Caudate nucleus (tissue), 63 donors: ENCODE measurements at places on chromosomes 7 and 10.

- no peak for DNase-seq
These were observed 17.0 kb downstream of the AGK start for GRCh38 chr7:141568227-141568626.

DNA sequence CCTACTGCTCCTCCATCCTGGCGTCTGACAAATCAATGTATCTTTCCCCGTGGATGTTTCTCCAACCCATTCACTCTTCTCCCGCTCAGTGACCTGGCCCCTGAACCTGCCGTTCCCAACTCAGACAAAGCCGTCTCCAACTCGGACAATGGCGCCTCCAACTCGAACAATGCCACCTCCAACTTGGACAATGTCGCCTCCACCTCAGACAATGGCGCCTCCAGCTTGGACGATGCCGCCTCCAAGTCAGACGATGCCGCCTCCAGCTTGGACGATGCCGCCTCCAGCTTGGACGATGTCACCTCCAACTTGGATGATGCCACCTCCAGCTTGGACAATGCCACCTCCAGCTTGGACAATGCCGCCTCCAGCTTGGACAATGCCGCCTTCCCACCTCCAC lies 608.6 kb downstream of the DNAJB6 start:
- DNase-seq = no peak

DNA sequence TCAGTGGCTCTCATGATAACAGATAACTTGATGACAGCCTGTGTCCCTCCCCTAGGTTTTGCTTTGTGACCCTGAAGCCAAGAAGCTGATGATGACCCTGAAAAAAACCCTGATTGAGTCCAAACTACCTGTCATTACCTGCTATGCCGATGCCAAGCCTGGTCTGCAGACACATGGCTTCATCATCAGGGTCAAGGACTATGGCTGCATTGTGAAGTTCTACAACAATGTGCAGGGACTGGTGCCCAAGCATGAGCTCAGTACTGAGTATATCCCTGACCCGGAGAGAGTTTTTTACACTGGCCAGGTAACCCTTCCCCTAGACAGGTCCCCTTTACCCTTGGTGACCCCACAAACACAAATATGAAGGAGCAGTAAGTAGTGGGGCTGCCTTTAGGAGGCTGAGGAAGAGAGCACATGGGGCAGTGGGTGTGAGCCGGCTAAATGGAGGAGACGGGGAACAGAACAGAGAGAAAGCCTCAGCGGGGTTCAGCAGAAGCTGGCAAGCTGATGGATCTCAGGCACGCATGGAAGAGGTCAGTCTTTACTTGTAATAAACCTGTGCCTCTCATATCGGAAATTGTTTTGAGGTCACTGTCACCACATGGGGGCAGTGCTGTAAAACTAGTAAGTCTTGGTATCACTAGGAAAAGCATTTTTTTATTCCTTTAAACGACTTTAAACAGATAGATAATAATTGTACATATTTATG lies 20.2 kb downstream of the PDCD11 start:
- DNase-seq = no peak

GRCh38 chr7:100895956-100896731 lies 456 bp upstream of the ACHE start:
- DNase-seq = peak; percentile 65

DNA sequence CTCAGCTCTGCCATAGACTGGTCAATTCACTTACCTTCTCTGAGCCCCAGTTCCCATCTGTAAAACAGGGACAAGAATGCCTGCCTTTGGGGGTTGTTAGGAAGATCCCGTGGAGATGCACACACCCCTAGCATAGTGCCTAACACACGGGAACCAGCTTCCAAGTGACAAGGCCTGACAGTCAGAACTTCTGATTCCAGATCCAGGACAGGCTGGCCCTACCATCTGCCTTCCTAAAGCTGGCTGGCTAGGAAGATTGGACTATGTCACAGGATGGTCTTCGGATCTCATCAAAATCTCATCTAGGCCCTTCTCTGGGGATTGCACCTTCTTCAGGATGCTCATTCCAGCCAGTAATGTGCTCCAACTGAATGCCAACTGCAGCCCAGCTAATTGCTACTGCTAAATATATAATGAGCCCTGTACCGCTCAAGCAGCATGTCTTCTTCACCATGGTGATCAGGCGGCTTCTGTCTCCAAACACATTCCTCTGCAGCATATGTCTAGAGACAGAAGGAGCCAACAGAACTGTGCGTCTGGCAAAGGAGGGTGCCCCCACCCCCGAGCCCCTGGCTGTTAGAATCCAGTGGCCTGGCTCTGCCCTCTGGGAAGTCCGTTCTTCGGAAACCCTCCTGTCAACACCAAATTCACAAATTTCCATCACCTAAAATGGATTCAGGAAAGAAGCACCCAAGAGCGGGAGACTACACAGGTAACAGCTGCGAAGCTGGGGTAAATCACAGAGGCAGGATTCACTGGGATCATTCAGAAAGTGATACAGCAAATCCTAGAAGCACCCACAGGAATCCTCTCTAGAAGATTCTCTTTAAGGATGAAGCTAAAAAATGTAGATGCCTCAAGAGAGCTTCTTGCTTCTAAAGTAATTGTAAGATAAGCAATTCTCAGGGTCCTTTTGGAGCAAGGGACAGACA lies 142.1 kb upstream of the EEPD1 start:
- no peak for DNase-seq

DNA sequence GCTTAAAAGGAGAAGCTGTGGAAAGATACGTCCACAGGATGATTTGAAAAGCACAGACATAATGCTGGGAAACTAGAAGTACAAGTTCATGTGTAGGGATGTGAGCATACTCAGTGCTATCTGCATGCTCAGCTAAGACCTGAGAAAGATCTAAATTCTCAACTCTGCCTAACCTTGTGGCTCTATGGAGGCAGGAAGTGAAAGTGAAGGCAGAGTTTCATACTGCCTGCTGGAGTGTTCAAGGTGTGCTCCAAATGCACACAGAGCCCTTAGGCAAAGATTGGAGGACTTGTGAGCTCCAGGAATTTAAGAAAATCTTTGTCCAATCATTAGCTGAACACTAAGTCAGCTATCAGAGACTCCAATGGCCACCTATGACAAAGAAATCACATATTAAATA lies 190.9 kb downstream of the RNLS start:
- DNase-seq = no peak

DNA sequence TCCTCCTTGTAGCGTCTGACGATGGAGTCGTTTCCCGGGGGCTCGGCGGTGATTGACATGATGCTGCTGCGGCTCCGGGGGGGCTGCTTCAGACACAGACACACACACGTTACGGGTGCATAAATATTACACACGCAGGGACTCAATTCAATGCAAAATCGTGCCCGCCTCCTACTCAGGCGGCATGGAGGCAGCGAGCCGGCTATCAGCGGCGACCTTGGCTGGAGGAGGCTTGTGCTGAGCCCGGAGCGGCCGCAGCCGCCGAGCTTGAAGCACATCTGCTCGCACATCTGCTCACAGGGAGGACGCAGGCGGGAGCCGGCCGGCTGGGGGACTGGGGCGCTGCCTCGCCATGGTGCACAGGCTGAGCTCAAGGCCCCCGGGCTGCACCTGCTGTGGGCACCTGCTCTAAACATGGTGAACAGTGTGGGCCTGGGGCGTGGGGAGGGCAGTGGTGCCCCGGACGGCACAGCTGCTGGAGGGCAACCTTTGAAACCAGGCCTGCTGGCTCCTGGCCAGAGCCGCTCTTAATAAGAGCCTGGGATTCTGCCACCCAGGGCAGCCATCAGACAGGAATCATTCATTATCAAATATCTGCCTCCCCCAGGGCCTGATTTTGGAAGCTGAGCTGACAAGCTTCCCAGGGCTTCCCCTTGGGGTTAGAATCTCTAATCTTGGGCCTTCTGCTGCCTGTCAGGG lies 84.7 kb upstream of the GNA12 start:
- DNase-seq = no peak

GRCh38 chr7:132446666-132447278 lies 129.5 kb downstream of the PLXNA4 start:
- no peak for DNase-seq

DNA sequence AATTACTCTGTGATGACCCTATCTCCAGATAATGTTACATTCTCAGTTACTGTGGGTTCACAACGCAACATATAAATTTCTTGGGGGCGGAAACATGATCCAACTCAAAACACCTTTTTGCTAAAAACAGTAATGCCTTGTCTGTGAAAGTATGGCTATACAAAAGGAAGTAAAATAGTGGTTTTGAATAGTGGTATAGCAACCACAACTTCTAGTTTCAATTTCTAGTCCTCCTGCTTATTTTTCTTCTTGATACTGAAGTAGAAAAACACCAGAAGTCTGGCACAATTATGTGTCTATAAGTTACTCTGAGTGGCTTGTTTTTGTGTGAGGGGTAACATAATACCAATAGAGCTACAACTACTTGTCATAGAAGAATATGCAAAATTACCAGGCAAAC lies 21.5 kb upstream of the ZNF800 start:
- DNase-seq = no peak

- no peak for DNase-seq
These were observed 62.1 kb downstream of the ZRANB1 start for GRCh38 chr10:125003901-125004467.

DNA sequence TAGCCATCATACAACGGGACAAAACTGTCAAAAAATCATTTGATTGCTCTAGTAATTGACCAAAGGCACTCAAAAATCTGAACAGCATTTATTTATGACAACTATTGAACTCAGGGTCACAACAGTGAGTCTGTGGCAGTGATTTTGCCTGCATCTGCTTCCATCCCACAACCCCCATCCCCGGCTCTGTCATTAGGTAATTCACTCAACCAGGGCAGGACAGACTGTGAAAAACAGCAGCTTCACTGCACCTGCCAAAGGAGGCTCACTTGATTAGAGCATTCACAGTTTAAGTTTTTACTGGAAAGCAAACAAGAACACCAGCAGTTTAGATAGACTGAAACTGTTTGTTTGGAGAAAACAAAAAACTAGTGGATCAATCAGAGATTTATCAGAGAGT lies 22.2 kb downstream of the NRCAM start:
- no peak for DNase-seq
